ENCODE measurements at places on chromosomes 5 and 9. TPM values are rescaled to one million over a fixed set of nuclear protein-coding genes. Genes with fewer than 3 reads are reported as not detected.

The COL23A1 gene
- 0.25 TPM for total RNA-seq

The ORM2 gene
- not detected for total RNA-seq

The RNF180 gene
- not detected for total RNA-seq

The WHRN gene
- 10.1 TPM for total RNA-seq

The ATP10B gene
- total RNA-seq, result not detected

The DMRT3 gene
- total RNA-seq, result not detected

The IFNA21 gene
- not detected for total RNA-seq

The KLF4 gene
- total RNA-seq, result 0.79 TPM

The LRRC14B gene
- not detected for total RNA-seq
